ENCODE measurements at places on chromosomes 6 and 20.

- DNase-seq = no peak
Observed at GRCh38 chr6:41271901-41272395, 14.5 kb downstream of the TREM1 start.

DNA sequence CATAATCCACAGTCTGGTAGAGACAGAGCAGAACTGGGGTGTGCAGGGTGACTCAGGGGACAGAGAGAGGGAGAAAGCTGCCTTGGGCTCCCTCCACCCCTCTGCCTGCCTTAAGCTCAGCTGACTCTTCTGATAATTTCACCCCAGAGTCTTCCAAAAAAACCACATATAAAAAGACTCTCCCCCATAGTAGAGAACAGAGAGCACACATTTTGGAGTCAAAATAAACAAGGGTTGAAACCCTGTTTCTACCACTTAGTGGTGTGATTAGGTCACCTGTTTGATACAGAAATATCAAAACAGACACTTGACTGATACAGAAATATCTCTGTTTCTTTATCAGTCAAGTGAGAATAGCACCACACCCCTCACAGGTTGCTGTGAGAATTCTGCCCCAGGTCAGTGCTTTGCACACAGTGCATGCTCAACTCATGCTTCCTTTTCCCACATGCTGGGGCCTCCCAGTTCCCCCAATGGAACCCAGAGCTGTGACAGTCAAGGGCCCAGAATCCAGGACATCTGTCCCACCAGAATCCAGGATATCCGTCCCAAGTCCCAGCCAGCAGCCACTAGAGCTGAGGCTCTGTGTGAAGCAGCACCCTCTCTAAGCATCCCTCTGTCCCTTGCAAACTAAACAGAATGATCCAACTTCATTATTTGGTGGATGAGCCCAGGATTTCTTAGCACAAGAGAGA, 1.2 kb downstream of the TREML2 start:
- no peak for DNase-seq

DNA sequence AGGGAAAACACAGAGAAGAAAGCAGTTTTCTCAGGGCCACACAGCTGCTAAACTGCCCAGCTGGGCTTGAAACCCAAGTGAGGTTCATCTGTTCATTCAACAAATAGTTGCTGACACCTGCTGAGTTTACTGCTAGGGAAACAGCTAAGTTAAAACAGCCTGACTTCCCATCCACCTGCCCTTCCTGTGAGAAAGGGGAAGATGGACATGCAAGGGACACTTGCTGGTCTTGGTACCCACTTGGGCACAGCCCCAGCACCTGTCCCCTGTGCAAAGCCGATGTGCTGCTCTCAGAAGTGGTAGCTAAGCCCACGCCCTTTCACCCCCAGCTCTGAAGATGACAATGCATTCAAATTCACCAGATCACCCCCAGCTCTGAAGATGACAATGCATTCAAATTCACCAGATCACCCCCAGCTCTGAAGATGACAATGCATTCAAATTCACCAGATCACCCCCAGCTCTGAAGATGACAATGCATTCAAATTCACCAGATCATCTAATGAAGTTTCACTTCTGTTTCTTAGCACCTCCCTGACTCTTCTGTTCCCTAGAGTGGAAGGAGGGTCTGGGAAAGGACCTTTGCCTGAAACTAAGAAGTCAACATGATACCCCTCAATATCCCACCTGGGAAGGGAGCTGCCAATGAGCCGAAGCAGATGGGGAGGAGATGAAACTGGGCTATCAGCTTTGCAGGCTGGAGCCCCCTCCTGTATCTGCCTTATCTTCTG, 46.0 kb upstream of the TOP1 start:
- DNase-seq = no peak

DNA sequence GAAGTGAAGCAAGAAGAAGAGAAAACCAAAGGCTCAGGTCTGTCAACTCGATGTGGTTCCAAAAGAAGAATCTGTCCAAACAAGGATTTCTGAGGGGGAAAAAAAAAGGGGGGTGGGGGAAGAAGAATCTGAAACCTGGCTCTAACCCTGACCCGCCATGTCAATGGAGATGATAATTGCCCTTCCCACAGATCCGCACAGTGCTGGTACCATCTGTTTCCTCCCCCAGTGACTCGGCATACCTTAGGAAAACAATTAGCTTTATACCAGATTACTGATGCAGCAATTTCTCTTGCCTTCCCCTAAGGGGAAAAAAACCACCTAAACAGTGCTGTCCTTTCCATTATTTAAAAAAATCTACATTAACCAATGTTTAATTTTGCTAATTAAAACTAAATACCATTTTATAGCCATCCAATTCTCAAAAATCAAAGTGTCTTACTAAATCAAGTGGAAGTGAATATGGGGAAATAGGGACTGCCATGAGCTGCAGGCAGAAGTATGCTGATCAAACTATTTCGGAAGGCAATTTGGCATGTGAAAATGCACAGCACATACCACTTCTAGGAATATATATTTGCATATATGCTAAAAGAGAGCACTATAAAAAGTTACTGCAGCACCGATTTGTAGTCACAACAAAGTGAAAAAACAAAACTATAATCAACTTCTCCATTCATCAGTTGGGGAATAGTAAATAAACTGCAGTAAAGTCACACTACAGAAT, 46.8 kb downstream of the MAP7 start:
- DNase-seq = no peak

DNA sequence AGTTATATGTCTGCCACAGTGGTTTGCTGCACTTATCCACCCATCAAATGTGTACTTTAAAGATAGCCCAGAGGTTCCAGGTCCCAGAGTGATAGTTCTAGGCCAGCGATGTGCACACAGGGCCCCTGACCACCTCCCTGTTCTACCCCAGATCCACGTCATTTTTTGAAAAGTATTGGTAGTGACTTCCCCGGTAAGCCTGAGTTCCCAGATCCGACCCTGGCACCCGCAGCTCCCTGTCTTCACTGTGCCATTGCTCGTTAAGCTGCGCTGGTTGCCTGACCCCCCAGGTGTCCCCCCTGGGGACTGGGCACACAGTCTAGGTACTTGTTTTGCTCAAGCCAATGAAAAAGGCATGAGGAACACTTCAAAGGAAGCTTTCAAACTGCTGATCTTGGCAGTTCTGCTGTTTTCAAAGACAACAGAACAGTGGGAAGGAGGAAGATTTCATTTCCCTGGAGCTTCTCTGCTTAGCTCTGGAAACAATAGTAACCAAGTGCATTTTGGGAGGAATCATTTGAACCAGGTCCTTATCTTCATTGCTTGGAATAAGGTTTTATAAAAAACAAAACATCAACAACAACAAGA, 116.3 kb upstream of the TAB2 start:
- no peak for DNase-seq

- DNase-seq = no peak
Observed at GRCh38 chr6:43311666-43312065, 3.0 kb upstream of the CRIP3 start.

DNA sequence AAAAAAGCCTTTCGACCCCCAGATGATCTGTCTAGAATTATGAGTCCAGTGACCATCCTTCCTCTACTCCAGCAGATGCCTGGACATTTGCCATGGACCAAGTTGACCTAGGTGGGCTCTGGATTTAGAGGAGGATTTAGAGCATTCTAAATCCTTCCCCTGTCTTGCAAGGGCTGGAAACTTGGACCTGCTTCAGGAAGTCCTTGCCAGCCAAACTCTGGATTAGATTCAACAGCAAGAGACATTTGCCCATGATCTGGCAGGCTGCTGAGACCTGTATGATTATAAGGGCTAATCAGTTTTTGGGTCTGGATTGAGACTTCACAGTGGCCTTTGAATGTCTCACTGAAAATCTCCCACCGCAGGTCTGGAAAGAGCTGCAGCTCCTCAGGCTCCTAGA, 13.1 kb upstream of the HDGFL1 start:
- DNase-seq = no peak

GRCh38 chr6:4460586-4461475, 315.4 kb upstream of the CDYL start:
- no peak for DNase-seq

- DNase-seq = no peak
Observed at GRCh38 chr20:4502756-4503155, 219.0 kb upstream of the PRND start.

DNA sequence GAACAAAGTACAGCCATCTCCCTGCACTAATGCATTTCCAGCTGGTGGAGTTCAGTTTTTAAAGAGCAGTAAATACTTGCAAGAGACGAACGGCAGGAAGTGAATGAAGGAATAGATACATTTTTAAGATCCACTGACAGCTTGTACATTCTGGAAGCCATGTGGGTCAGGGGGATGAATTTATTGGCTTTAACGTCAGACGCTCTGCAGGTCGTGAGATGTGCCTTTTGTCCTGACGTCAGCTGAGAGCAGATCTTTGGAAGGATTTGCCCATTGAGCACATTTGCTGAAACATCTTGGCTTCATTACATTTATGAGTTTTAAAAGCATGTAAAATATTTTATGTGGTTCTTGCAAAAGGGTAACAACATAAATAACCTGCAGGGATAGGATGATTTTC, 29.5 kb upstream of the SALL4 start:
- no peak for DNase-seq

- DNase-seq = no peak
Observed at GRCh38 chr20:60629206-60629605, 622.9 kb upstream of the CDH4 start.

DNA sequence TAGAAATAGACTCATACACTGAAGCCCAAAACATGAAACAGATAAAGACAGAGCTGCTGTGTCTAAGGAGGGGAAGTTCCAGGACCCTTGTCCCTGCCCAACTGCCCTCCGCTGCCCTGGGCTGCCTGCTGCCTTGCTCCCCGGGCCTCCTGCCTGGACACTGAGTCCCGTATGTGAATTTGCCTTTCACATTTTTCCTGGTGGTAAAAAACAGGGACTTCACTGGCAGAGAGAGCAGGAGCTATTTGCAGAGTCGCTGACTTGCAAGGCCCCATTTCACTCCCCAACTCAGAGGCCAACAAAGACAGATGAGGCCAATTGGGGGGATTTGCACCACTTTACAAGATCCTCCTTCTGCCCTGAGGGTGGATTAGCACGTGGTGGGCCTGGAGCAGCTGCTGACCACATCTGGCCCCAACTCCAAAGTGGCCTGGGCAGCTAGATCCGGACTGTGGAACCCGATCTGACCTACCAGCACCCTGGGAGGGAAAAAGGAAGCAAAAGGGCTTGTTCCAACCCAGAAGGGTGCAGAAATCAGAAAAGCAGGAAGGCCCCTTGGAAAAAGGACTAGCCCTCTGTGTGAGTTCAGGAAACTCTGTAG, 61.4 kb downstream of the NOL4L start:
- no peak for DNase-seq

GRCh38 chr6:71887006-71887743, 825 bp downstream of the RIMS1 start:
- DNase-seq = no peak

DNA sequence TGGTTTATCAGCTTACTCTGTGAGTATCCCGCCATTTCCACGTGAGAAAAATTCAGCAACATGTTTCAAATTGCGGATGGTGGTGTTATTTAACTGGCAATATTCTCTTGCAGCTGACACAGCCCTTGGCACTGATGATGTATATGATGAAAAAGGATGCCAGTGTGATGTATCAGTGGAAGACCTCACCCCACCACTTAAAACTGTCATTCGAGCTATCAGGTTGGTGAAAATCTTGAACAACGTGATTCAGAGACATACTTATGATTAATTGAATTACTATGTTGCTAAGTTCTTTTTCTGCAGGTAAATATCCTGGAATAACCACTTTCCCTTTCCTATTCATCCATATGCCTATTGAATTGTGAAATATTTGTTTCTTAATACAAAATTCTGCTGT, 55.7 kb downstream of the KHDC1L start:
- DNase-seq = no peak

- no peak for DNase-seq
Observed at GRCh38 chr20:63254232-63254605, at the start of gene NKAIN4. TSS of gene NKAIN4 (minus strand) at chr20:63254463. CDS start at chr20:63254450, 13 bp downstream.

DNA sequence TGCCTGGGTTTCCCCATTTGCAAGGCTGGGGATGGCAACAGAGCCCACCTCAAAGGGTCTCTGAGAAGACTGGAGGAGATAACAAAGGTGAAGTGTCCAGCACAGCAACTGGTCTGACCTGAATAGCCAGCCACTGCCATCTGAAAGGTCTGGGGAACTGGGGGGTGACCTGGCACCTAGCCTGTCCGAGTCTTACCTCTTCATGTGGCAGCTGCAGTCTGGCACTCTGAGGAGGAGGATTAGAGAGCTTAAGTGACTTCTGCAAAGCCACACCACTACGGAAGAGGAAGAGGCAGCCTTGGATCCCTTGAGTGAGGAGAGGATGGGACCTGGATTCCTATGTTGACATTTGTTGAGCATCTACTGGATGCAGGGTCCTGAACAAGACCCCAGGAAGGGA, 22.2 kb downstream of the C20orf203 start:
- DNase-seq = no peak

DNA sequence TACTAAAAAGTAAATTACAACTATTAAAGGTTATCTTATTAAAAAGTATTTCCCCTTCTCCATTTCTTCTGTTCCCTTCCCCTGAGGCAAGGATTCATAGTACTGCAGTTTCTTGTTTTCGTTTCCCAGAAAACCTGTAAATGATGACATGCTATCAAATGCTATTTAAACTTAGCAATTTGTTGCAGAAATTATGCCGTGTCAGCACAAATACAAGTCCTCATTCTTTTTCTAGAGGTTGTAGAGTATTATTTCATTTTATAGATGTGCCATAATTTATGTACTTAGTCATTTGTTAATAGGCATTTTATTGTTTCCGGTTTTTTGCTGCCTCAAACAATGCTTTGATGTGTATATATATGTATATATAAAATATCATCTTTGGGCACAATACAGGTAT, 268.4 kb downstream of the PLCB1 start:
- no peak for DNase-seq

DNA sequence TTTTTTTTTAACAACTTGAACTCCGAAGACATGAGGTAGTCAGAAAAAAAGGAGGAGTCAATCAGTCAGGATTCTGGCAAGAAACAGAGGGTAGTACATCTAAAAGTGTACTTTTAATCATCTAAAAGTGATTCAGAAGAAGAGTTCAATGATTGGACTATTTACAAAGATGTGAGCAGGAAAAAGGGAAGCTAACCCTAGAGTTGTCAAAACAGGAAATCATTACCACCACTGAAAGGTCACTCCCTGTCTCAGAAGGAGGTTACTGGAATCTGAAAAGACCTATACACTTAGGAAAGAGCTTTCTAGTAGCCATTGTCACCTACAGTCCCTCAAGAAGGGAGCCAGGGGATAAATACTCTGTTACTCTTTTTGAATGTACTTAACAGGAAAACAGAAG, 16.7 kb upstream of the LMBRD1 start:
- no peak for DNase-seq
